ENCODE measurements at places on chromosomes 2 and 18.

GRCh38 chr2:75495862-75496261 lies 64.9 kb downstream of the EVA1A start:
- no peak for DNase-seq

- DNase-seq = no peak
Measured at GRCh38 chr2:156700681-156701080, 264.5 kb downstream of the GPD2 start.

DNA sequence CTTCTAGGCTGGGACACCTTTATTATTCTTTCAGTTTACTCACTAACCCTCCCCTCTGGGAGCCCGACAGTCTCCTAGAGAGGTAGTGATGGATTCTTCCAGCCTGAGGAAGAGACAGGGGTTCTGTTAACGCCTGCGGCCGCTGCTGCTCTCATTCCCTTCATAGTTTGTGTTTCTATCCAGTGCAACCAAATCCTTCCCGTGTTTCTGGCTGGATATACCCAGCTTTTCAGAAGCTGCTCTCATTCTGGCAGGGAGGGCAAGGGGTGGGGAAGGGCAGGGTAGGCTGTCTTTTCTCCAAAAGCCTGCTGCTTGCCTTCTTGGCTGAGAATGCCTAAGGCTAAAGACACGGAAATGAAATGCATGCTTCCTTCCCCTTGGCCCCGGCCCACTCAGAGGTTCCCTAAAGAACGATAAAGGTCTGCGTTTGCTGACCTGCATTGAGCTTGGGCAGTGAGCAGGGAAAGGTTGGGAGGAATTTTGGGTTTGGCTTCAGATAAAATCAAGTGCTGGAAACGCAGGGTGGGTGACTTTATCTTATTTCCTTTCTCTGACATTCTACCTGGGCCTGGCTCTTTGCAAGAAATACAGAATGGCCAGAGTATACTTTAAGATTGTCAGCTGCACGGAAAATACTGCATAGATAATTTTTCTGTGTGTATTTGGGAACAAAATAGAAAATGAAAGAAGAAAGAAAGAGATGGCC lies 390.9 kb downstream of the NBAS start:
- DNase-seq = no peak

- no peak for DNase-seq
Measured at GRCh38 chr18:27249933-27250332, 64.8 kb upstream of the CHST9 start.

GRCh38 chr18:73118121-73118816 lies 250.5 kb upstream of the NETO1 start:
- DNase-seq = no peak

- DNase-seq = no peak
Measured at GRCh38 chr2:164335947-164336346, 285.3 kb downstream of the GRB14 start.

DNA sequence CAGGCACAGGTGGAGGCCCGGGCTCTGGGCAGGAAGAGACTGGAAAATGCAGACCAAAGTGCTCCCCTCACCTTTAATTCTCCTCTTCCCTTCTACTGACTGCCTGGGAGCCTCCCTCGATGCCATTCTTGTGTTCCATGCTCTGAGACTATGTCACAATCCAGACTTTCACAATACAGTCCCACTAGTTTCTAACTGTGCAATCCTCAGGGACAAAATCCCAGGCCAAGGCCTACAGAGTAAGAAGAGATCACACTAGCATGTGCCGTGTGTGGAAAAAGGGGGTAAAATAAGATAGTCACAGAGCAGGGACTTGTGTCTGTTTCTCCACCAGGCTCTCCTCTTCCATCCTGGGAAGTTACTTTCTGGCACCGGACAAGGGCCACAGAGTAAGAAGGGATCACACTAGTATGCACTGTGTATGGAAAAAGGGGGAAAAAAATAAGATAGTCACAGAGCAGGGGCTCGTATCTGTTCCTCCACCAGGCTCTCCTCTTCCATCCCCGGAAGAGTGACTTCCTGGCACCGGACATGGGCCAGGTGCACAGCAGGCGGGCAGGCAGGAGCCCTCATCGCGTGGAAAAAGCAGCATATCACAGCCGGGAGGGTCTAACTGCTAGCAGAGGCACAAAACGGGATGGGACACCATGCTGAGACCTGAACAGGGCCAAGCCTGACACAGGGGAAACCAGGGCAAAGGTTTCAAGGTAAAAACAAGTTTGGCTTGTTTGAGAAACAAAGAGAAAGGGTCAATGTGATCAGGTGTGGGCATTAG lies 9.6 kb downstream of the CYB5A start:
- DNase-seq = no peak

DNA sequence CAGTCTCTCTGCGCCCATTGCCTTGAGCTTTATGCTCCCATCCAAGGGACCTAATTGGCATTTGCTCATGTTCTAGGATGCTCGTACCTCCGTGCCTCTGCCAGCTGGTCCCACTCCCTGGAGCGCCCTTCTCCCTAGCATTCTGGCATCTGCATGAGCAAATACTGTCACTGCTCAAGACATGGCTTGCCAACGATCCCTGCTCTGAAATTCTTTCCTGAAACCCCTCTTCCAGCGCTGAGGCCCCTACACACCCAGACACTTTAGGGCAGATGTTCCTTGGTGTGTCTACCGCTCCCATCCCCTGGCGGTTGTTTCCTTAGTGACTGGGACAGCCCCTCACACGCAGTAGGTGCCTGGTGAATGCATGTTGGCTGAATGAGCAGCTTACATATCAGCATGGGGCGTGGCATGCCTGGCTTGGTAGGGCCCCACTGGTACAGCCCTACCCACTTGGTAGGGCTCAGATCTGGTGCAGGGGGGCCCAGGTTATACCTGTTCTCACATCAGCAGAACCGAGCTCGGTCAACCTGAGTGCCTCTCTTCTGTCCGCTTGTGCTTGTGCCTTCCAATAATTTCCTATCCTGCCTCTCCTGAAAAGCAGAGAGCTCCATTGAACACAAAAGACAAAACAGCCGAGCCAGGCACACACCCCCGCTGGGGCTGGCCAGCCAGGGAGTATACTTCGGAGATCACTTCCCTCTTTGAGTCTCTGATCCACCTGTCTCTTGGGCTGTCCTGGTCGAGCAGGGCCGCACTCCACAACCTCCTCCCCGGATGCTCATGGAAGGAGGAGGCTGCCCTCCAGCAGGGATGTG lies 59.2 kb downstream of the INHBB start:
- DNase-seq = no peak

- no peak for DNase-seq
Measured at GRCh38 chr2:71858071-71858470, 289.6 kb downstream of the CYP26B1 start.

DNA sequence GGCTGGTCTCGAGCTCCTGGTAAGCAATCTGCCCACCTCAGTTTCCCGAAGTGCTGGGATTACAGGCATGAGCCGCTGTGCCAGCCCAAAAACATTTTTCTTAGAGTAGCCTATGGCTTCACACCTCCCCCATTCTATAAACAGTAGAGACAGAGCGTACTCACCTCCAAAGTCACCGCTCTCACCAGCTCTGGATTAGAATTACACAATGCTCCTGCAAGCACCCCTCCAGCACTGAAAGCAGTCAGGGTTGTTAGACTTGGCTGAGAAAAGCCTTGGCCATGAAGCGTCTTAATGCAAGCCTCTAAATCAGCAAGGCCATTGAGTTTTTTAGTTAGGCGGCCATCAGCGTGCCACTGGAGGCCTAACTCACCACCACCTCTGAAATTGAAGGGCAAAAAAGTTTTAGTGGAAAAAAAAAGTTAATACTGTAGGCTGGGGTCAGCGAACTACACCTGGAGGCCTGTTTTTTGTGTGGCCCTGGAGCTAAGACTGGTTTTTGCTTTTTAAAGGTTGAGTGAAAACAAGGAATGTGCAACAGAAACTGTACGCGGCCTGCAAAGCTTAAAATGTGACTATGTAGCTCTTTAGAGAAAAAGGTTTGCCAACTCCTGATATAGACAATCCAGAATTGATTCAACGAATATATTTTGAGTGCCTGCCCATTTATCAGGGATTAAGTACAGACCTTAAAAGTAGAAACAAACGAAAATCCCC lies 34.6 kb downstream of the PREPL start:
- DNase-seq = no peak

GRCh38 chr2:128384956-128385355 lies 66.3 kb upstream of the HS6ST1 start:
- no peak for DNase-seq

- no peak for DNase-seq
Measured at GRCh38 chr18:8627107-8627472, 17.9 kb downstream of the RAB12 start.

GRCh38 chr2:133633881-133634409 lies 65.7 kb upstream of the NCKAP5 start:
- no peak for DNase-seq

GRCh38 chr18:37403100-37403781 lies 162.4 kb downstream of the CELF4 start:
- DNase-seq = no peak

DNA sequence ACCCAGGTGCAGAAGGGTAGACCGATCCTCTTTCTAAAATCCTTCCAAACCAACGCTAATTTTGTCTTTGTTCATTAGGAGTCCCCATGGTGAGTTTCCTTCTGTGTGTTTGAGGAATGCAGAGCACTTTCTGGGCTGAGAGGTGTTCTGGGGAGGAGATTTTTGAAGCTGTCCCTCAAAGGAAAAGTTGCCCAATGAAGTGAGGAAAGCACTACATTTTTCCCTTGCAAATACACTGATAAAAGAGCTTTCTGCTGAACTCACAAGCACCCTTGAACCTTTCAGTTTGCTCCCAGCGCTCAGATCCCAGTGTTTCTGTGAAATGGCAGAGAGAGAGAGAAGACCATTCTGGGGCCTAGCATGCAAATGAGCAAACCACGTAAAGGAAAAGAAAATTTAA lies 299.6 kb upstream of the FANCL start:
- no peak for DNase-seq

GRCh38 chr2:224870341-224870740 lies 154.2 kb upstream of the CCDC195 start:
- no peak for DNase-seq

DNA sequence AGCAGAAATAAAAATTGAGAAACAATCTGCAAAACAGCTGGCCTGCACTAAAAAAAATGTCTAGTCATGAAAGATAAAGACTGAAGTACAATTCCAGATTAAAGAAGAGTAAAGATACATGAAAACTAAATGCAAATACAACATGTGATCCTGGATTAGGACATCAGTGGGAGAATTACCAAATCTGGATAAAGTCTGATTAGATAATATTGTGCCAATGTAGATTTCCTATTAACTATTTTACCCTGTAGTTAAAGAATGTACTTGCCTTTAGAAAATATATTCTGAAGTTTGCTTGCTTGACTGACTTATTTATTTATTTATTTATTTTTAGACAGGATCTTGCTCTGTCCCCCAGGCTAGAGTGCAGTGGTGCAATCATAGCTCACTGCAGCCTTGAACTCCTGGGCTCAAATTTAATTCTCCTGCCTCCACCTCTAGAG lies 58.7 kb downstream of the ASXL2 start:
- no peak for DNase-seq

- DNase-seq = no peak
Measured at GRCh38 chr2:4039896-4040295, 336.5 kb downstream of the DCDC2C start.

- no peak for DNase-seq
Measured at GRCh38 chr18:9008200-9008708, 94.2 kb upstream of the NDUFV2 start.

DNA sequence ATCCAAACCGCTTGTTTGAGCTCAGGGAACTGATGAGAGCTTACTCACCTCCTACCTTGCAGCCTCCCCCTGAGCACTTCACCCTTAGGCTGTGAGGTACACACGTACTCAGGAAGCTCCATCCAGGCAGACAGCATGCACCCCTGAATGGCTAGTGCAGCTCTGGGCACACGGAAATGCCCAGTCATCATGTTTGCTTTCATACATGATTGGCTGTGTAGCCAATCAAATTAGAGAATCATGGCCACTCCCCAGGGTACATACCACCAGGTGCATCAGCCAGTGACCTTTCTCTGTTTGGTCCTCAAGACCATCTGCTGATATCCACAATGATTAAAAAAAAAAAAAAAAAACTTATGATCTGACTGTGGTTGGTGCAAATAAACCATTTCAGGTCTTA lies 42.1 kb downstream of the RNF152 start:
- no peak for DNase-seq

GRCh38 chr18:63648241-63648640 lies 4.2 kb upstream of the SERPINB4 start:
- no peak for DNase-seq

- no peak for DNase-seq
Measured at GRCh38 chr2:108220942-108221541, 18.7 kb upstream of the SULT1C3 start.

DNA sequence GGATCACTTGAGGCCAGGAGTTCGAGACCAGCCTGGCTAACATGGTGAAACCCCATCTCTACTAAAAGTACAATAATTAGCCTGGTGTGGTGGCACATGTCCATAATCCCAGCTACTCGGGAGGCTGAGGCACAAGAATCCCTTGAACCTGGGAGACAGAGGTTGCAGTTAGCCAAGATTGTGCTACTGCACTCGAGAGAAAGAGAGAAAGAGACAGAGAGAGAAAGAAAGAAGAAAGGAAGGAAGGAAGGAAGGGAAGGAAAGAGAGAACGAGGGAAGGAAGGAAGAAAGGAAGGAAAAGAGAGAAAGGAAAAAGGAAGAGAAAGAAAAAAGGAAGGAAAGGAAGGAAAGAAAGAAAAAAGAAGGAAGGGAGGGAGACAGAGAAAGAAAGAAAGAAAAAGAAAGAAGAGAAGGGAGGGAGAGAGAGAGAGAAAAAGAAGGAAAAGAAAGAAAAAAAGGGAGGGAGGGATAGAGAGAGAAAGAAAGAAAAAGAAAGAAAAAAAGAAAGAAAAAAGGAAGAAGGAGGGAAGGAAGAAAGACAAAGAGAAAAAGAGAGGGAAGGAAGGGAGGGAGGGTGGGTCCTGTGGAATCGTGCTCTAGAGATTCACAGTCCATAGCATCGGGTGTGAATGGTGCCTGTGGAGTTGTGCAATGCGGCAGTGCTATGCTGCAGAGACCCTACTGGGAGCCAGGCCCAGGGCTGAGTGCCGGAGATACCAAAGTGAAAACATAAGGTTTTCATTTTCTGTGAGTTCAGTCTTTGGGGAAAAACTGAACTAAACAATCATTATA lies 4.6 kb upstream of the SDC1 start:
- DNase-seq = no peak

DNA sequence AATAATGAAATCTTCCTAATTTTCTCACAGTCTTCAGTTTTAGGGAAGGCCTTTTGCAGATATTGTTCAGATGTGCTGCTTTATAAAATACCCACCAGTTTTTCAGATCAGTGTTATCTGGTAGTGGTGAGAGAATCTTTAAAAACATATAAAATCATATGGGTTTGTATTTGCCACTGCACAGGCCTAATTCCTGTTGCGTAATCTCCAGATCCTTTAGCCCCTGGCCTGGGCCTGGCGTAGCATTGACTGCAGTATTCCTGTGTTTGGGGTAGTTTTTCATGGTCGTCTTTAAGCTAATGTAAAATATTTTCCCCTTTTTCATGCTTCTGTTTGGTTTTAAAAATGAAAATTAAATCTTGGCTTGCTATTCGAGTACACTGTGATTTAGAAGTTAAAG lies 43.2 kb downstream of the TSHZ1 start:
- DNase-seq = no peak

DNA sequence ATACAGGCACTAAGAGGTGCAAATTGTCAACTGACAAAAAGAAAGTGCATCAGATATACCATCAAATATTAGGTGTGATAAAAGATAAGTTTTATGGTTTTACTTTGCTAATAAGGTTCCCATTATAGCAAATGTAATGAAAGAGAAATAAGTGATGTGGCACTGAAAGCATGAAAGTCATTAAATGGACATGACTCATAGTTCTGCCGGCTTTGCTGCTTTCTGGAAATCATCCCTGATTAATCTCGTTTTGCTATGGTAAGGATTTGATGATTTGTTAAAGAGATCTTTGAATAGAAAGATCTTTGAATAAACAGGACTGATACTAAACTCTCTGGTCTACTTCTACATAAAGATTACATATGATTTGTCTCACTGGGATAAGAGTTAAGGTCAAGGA lies 72.7 kb downstream of the CLIP4 start:
- no peak for DNase-seq
